ENCODE measurements at places on chromosomes 13 and 19.

- peak; percentile 50 for DNase-seq
Measured at GRCh38 chr13:74026753-74027152, 107.5 kb downstream of the KLF12 start.

DNA sequence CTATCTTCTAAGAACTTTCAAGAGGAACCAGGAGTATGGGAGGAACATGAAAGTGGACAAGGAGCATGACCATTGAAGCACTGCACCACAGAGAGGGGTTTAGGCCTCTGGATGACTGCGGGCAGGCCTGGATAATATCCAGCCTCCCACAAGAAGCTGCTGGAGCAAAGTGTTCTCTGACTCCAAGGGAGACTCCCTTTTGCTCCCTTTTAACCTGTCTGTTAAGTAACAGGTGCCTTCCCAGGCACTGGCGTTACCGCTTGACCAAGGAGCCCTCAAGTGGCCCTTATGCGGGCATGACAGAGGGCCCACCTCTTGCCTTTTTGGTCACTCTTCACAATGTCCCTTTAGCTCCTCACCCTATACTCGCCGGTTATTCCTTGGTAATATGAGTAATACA is 666.2 kb downstream of the SLITRK6 start:
- DNase-seq, result no peak

DNA sequence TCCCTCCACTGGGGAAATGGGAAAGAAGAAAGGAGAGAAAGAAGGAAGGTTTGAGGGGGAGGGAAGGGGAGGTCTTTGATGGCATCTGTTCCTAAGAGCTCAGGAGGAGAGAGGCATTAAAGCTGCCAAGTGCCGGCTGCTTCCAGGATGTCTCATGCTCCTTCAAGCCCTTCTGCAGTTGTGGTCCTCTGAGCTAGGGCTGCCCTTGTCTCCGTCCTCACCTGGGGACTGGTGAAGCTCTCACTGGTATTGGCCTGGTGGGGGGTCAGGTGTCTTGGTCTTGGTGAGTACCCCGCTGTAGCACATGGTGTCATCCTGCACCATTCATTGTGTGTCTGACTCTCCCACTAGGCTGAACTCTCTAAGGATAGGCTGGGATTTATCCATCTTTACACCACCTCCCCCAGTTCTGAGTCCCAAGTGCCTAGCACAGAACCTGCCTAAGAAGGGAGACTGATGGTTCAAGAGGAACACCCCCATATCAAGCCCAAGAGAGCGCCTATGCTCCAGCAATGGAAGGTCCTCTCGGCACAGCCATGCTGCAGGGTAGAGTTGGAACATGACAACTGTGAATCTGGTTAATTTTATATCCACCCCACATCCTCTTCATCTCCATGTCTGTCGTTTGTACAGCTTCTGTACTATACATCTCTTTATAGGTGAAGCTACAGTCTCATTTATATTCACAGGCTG is 83.7 kb downstream of the AKAP11 start:
- no peak for DNase-seq

- no peak for DNase-seq
Measured at GRCh38 chr13:41812851-41813250, 148.1 kb downstream of the VWA8 start.

- no peak for DNase-seq
Measured at GRCh38 chr19:29985196-29985595, 43.2 kb downstream of the URI1 start.

DNA sequence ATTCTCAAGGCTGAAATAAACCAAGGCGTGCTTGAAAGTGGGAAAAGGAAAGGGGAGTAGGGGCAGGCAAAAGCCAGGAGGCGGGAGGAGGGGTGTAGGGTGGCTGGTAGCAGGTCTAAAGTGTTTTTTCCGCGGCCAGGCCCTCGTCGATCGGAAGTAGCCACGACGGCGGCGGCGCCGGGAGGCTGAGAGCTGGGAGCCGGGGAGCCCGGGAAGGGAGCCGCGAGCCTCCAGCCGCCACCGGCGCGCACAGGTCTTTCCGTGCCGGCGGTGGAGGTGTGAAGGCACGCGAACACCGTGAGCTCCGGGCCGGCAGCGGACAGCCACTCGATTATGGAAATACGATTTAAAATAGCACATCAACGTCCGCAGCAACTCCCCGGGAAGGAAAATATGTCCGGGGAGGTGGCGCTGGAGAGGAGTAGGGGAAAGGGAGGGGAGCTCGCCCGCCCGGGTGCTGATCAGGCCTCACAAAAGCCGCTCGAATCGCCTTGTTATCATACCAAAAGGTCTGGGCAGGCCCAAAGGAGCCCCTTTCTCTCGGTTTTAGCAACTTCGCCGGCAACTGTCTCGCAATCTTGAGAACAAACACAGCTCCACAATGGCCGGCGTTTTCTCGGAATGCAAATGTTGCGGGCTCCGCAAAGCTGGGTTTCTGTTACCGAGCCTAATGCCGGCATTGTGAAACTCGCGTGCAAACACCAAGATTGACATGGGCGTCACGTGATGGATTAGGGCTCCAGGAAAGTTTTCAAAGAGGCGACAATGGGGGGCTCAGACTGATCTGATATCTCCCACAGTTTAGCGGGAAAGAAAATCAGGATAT is 2.9 kb upstream of the PCDH8 start:
- no peak for DNase-seq

Measured in stimulated activated CD8-positive, alpha-beta memory T cell treated with anti-CD3 and anti-CD28 coated beads, Interleukin-7, amount 100 ng/mL, for 4 hours (primary cell).